ENCODE measurements at places on chromosomes 13 and 19.

- DNase-seq: no peak
Measured at GRCh38 chr13:23567906-23568460, 2.2 kb upstream of the TNFRSF19 start.

DNA sequence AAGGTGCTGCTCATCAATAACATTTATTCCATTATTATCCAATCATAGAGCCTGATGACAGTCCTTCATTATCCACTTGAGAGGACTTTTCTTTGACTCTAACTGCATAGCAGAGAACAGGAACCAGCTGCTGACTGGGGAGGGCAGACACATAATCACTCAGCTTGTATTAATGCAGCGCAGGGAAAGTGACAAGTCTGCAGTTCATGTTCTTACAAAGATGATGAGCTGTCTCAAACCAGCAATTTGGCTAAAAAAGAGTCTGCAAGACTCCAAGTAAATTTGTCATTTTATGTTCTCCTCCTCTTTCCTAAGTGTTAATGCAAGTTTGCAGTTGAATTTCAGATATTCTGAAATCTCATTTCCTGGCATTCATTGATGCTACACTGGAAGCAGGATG, 40.0 kb upstream of the CBY2 start:
- no peak for DNase-seq

GRCh38 chr13:25692099-25692498, 320.3 kb downstream of the ATP8A2 start:
- DNase-seq: no peak

DNA sequence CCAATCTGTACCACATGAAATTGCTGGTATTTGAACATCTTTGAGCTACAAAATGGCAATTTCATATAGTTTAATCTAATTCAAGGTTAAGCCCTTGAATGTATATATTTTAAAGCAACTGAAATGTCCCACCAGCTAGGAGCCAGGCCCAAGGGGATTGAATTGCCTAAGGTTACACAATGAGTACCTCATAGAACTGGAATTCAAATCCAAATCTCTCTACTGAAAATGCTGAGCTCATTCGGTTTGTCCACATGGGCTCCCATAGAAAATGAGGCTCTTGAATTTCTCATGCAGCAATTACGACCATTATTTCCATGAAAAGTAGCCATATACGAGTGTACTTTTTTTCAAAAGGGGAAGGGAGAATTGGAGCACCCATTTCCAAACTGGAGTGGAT, 31.5 kb upstream of the FNDC3A start:
- DNase-seq: peak; percentile 2

GRCh38 chr19:15550929-15551292, 42.6 kb downstream of the CYP4F22 start:
- no peak for DNase-seq

DNA sequence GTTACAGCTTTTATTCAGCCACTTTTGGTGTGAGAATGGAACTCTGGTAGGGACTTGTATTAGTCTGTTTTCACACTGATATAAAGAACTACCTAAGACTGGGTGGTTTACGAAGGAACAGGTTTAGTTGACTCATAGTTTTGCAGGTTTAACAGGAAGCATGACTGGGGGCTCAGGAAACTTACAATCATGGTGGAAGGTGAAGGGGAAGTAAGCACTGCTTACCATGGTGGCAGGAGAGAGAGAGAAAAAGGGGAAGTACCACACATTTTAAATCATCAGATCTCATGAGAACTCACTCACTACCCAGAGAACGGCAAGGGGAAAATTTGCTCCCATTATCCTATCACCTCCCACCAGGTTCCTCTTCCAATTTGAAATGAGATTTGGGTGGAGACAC, 942.2 kb downstream of the PCDH17 start:
- DNase-seq: no peak

GRCh38 chr19:31330237-31330636, 19.0 kb downstream of the TSHZ3 start:
- no peak for DNase-seq

DNA sequence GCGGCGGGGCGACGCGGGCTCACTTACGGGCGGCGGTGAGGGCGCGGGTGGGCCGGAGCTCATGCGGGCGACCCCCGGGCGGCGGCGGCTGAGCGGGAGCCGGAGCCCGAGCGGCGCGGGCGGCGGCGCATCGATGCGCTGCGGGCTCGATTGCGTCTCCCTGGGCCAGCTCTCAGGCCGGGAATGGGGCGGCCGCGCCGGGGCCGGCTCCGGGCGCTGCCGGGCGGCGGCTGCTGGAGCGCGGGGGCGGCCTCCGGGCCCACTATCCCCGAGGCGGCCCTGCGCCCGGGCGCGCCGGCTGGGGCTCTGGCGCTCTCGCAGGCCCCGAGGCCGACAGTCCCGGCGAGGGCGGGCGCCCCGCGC, 1.4 kb upstream of the TSHZ3 start:
- DNase-seq: peak; percentile 68

GRCh38 chr13:98771838-98772611, 19.6 kb upstream of the SLC15A1 start:
- DNase-seq: no peak

DNA sequence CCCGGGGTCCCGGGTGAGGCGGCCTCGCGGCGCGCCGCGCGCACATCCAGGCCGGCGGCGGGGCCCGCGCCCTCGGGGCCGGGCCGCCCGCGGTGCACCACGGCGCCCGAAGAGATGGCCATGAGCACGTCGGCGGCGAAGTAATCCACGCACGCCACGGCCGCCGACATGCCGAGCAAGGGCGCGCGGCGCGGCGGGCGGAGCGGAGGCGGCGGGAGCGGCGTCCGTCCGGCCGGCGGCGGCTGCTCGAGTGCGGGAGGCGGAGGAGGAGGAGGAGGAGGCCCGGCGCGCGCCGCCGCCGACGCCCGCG, at the start of gene KLF16:
Gene KLF16 (minus strand): TSS at position 252 of the 310 bp plus-strand sequence. CDS start 82 bp downstream, at position 170.
- no peak for DNase-seq

DNA sequence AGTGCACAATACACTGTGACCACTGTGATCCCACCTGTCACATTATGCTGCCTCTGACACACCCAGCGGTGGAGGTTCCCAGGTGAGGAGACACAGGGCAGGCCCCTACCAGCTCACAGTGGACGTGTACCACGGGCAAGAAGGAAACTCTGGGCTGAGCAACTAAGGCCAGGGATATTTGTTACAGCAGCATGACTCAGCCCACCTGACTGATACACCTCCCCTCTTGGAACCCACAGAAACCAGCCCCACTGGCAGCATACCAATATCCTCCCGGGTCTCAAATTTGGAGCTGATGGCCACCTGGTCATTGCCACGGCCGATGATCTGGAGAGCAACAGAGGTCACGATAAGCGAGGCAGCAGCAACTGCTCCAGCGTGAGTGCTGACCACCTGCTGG, 14.9 kb downstream of the KLC3 start:
- no peak for DNase-seq

GRCh38 chr13:41675306-41675705, 218.0 kb downstream of the RGCC start:
- peak; percentile 32 for DNase-seq

GRCh38 chr19:43634068-43634467, 5.6 kb downstream of the CADM4 start:
- DNase-seq: no peak

DNA sequence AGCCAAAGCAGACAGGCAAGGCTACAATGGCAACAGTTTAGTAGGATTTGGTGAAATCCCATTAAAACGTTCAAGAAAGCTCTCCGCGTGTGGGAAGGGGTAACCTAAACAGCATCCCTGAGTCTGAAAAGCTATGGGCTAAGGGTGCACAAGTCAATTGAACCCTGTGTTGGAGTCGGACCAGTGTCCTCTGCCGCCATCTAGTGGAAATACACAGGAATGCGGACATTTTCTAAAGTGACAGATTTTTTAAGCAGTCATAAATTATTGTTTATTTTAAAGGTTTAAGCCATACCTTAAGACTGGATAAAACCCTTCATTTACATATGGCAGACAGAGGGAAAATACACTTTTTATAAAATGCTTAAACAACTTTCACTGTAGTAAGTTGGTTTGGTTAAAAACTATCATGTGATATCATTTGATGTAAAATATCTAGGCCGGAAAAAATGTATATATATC, 26.5 kb upstream of the LSM14A start:
- DNase-seq: peak; percentile 55

- DNase-seq: no peak
Measured at GRCh38 chr19:6678690-6679109, 8.7 kb upstream of the TNFSF14 start.

GRCh38 chr13:40137400-40137799, 481.9 kb downstream of the COG6 start:
- DNase-seq: no peak

DNA sequence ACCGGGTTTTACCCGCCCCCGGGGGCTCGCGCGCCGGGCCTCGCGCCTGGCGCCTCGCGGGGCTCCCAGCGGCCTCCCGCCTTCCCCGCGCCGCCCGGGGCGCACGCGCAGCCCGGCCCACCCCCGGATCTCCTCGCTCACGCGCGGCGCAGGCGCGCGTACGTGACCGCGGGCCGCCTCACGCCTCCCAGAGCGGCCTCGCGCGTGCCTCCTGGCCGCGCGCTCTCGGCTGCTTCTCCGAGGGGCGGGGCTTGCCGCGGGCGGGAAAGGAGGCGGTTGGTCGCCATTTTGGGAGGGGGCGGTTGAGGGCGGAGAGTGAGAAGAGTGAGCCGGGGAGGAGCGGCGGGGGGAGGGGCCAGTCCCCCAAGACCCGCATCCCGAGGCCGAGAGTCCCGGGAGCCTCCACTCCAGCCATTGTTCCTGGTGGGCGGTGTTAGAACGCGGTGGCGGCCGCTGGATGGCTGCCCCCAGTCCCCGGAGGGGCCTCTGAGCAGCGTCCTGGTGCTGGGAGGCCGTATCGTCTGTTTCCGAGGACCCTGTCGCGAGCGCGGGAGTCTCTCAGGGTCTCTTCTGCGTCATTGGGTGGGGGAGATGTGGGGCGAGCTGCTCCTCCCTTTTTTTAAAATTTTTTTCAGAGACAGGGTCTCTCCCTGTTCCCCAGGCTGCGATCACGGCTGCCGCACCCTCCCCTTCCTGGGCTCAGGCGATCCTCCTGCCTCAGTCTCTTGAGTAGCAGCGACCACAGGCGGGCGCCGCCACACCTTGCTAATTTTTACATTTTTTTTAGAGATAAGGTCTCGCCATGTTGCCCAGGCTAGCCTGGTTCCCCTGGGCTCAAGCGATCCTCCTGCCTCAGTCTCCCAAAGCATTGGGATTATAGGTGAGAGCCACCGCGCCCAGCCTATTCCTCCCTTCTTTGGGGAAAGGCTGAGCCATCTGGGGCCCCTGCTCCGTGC, at the start of gene ZNF541:
Gene ZNF541 (minus strand): TSS at position 78 of the 956 bp plus-strand sequence. CDS start 17,292 bp downstream, outside the sequence.
- DNase-seq: peak; percentile 61

DNA sequence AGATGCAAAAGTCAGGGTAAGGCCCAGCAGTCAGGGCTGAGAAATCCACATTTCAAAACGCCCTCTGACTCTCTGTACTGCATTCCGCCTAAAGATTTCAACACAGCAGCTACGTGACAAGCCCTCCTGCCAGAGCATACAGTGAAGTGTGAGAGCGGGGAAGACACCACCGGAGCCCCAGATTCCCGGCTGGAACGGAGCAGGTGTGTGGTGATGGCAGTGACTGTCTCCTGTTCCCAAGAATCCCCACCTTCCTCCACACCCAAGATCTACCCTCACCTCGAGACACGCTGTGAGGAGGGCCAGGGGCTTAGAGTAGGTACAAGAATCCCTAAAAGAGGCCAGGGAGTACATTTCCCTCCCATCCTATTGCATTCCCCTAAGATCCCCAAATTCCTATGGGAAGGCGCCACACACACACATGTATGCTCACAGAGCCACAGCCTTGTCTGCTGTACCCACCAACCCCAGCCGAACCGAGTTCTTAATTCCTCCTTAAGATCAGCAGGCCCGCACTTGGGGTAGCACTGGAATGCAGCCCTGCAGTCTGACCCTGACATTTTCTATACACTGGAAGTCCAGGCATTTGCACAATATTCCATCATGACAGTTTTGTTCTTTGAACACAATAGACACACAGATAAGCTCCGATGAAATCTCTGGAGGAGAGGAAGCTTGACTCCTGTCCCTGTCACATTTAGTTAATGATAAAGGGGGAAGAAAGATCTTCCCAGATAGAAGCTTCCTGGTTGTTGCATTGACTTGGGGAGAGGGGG, 102.9 kb downstream of the FOXO1 start:
- no peak for DNase-seq

DNA sequence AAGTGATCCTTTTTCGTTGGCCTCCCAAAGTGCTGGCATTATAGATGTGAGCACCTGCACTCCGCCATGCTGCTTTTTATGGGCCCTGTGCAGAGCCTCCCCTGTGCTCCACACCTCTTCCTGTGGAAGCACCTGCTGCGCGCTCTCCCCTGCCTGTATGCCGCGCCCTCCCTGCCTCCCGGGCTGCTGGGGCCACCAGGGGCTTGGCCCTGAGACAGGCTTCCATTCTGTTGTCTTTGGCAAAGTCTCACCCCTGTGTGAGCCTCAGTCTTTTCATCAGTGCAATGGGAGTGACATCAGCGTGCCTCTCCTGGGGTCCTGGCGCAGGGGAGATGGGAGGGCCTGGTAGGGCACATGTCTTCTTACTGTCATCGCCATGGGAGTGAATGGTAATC, 1.3 kb downstream of the FAM174C start:
- DNase-seq: no peak

DNA sequence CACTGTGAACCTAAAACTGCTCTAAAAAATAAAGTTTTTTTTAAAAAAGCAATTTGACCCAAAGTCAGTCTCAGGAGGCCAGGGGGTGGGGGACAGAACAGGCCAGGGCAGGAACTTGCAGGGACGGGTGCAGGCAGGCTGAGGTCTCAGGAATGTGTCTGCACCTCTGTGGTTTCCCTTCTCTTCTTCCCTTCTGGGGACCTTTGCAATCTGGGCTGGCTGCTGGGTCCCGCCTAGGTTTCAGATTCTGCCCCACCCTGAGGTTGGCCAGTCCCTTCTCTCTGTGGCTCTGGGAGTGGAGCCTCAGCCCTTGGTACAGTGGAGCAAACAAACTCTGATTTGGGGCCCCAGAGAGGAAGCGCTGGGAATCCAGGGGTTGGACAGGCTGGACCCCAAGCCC, 5.3 kb upstream of the F2RL3 start:
- DNase-seq: no peak

- DNase-seq: no peak
Measured at GRCh38 chr13:41851351-41851750, 109.6 kb downstream of the VWA8 start.

GRCh38 chr19:57302727-57303401, 17.4 kb upstream of the ZNF543 start:
- DNase-seq: no peak

DNA sequence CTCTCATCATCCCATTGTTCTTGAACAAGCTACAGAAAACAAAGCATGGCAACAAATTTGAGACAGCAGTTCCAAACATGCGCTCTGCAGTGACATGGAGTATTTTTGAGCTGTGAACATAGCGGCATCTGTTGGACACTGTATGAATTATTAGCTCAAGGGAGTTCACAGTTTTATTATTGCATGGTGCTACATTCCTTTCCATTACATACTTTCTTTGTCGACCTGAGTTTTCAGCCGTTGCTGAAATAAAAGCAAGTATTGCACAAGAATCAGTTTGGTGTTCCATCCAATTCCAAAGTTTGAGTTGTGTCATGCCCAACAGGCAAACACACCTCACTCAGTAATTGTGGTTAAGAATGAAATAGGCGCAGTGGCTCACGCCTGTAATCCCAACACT, 30.1 kb upstream of the METTL21C start:
- peak; percentile 69 for DNase-seq
